Right kidney (tissue), 9 donors: ENCODE measurements at places on chromosomes 7 and 10.

- no peak for DNase-seq
These were observed 18.4 kb upstream of the KLF6 start for GRCh38 chr10:3803295-3803926.

- no peak for DNase-seq
These were observed 327.9 kb downstream of the SFMBT2 start for GRCh38 chr10:7082967-7083366.

DNA sequence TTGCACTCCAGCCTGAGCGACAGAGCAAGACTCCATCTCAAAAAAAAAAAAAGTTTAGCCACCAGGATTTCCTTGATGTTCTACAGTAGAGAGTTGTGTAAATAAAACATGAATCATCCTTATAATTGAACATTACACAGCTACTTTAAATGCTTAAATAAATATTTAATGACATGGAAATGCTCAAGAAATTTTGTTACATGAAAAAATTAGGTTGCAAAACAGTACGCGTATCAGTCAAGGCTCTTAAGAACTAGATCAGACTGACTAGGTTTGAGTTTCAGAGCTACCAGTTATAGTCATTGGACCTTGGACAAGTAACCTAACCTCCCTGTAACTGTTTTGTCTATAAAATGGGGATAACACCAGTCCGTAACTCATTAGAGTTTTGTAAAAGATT, 38.7 kb upstream of the GSAP start:
- no peak for DNase-seq

- DNase-seq, result no peak
These were observed 88.8 kb downstream of the FOXL3 start for GRCh38 chr7:378551-379455.

GRCh38 chr10:119291223-119291900, 84.0 kb downstream of the GRK5 start:
- no peak for DNase-seq

DNA sequence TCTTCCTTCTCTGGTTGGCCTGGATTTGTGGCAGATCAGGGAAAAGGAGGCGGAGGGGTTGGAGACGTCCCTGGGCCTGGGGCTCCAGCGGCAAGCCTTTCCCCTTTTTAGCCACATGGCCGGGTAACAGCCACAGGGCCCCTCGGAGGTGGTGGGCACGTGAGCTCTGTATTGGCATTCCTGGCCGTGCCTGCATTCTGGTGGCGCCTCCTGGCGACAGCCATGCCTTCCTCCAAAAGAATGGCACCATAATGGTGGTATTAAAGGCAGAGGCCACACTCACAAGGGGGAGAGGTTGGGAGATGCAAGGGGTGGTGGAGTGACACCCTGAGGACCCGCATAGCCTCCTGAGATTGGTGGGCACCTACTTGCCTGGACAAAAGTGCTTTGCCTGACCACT, 3.0 kb upstream of the AQP1 start:
- DNase-seq, result no peak

GRCh38 chr10:46229144-46229563, 57.6 kb upstream of the ANTXRL start:
- DNase-seq, result no peak

- DNase-seq, result peak; percentile 53
These were observed 14.8 kb upstream of the WAPL start for GRCh38 chr10:86536294-86536861.

GRCh38 chr7:20064974-20065862, 152.0 kb downstream of the MACC1 start:
- DNase-seq, result no peak

DNA sequence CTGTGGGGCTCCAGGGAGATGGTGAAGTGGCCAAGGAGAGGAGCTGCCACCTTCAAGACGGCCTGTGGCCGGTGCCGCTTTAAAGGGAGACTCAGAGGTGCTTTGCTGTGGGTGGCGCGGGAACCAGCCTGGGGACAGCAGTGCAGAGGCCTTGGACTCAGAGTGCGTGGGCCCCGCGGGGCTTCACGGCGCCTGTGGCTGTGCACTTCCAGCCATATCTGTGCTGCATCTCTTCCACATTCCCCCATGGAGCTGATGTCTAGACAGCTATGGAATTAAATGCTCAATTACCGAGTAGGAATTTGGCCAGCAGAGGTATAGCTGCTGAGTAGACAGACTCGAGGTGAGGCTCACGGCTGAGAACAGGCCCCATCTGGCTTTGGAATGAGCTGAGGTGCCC, 41.7 kb downstream of the HTRA1 start:
- DNase-seq, result no peak

- no peak for DNase-seq
These were observed 47.9 kb upstream of the MYL10 start for GRCh38 chr7:101676956-101677355.

- no peak for DNase-seq
These were observed 13.9 kb downstream of the ZNF438 start for GRCh38 chr10:31017534-31018355.
